Central memory CD8-positive, alpha-beta T cell (primary cell): ENCODE measurements at places on chromosomes 12 and 14.

DNA sequence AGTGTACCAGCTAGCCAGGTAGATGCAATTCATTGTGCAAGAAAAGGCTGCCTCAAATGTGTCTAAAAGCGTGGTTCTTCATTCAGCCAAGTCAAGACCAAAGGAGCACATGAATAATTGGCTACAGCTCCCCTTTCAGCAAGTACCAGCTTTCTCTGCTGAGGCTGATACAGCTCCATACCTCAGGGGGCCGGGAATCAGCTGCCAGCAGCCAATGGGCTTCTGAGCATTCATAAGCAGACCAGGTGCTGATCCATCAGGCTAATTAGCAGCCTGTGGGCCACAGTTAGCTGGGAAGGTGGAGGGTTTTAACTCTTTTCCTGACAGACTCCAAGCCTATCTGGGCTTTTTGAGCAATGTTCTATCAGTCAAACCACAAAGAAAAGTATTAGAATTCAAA lies 264.7 kb downstream of the APAF1 start:
- DNase-seq = no peak

DNA sequence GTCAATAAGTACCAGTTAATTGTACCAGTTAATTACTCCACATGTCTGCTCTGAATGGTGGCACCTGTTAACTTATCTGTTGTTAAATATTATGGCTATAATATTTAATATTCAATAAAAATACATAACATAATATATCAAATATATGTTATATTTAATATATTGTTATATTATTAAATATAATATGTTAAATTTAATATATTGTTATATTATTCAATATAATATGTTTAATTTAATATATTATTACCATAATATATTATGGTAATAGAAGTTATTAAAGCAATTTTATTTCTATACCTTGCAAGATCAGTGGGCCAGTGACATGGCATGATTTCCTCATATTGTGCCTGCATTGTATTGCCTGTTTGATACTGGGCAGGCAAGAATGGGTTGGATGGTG lies 98.4 kb downstream of the TBC1D30 start:
- no peak for DNase-seq

GRCh38 chr14:21308479-21309237 lies 28.8 kb downstream of the RPGRIP1 start:
- DNase-seq = peak; percentile 54

DNA sequence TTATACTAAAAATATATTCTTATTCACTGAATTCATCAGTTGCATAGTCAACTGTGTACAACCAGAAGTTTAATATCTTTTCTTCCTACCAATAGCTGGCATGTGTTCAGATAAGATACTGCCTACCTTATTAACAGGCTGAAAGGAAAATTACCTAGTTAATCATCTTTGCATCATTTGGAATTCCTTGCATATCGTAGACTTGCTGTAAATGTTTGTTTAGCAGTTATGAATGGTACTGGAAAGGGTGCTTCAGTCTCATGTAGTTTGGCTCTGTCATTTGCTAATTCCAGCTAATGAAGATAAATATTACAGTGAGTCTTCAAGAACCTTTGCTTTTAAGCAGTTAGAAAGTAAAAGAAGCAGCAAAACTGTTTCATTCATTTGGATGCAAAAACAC lies 84.4 kb downstream of the PPHLN1 start:
- no peak for DNase-seq

- no peak for DNase-seq
Observed at GRCh38 chr14:83646228-83646627, 1883.7 kb upstream of the FLRT2 start.

DNA sequence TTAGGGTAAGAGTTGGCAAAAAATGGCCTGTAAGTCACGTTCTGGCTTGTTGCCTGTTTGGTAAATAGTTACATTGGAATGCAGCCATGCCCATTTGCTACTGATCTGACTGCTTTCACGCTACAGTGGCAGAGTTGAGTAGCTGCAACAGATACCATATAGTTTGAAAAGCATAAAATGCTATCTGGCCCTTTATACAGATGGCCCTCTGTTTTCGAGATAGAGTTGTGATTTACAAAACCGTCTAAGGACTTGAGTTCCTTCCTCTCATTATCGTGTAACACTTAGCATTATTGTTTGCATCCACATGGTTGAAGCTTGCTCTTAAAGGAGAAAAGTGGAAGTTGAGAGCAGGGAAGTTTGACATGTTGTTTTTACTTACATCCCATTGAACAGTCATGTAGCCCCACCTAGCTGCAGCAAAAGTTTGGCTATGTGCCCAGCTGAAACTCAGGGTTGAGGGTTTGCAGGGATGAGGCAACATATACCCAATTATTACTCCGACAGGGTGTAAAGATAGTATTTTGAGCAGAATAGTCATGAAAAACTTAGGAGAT lies 11.3 kb upstream of the SCFD1 start:
- no peak for DNase-seq

DNA sequence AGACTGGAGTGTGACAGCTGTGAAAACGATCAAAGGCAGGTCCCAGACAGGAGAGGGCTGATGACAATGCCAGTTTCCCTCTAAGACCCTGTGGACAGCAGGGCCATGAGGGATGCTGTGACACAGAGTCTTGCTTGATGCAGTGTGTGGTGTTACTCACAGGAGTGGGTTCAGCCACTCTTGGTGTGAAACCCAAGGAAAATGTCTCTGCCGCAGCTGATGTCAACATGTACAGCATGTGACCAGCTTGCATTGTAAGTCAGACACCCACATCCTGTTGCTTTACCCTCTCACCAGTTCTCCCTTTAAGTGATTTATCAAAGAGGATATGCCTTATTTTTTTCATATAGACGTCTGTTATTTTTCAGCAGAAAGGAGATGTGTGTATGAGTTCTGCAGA lies 268.6 kb downstream of the BTG1 start:
- peak; percentile 91 for DNase-seq

- DNase-seq = peak; percentile 74
Observed at GRCh38 chr14:50061664-50062437, 54.5 kb downstream of the VCPKMT start.

DNA sequence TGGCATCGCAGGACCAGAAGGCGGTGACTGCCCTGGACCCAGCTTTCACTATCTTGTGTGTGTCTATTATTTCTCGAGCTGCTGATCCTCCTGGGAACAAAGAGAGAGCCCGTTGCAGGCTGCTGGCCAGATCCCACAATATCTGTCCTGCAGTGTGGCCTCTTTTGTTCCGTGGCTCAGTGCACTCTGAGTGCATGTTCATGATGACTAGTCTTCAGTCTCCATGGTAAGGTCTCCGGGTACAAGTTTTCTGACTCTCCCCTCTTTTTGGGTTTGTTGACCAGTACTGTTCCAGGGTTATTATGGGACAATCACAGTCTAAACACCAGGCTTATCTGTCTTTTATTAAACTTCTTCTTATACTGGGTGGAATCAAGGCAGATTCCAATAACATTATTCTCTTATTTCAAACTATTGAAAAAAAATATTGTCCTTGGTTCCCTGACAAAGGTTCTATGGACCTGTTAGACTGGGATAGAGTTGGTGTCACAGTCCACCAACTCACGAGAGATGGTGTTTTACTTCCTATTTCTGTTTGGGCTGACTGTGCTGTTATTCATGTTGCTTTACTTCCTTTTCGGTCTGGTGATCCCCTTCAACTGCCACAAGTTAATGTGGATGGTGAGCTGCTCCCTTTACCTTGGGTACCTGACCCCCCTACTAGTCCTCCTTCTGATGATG lies 192.9 kb upstream of the ALG10B start:
- DNase-seq = no peak

DNA sequence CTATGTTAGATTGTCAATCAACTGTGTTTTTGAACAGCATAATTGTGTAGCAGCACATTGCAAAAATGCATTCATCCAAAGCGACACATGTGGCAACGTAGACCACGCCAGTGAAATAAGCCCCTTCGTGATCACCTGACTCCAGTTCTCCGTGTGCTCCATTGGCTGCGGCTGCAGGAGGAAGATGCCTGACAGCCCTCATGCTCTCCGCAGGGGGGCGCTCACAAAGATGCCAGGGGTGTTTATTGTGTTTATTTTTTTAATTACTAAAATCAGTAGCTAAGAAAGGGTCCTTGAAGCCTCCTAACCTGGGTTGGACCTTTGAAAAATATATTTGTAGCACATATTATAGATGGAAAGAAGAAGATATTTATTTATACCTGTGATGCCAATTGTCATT lies 116.3 kb downstream of the SLC15A4 start:
- DNase-seq = no peak

- DNase-seq = no peak
Observed at GRCh38 chr12:81114226-81114625, 36.3 kb downstream of the ACSS3 start.

DNA sequence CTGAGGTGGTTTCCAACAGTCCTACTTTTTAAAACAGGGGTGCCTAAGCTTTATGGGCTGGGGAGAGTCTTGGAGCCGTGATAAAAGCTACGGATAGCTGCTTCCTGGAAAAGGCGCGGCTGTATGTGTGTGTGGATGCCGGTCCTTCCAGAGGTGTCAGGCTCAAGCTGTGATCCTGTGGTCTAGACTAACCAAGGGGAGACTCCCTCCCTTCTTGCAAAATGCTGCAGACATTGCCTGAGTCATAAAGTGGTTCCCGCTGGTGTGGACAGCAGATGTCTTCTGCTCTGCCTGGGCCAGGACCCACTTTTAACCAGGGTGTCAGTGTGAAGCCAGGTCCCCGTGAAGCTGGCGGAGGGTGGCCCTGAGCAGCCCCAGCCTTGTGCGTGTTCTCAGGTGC lies 37.8 kb downstream of the CCDC92 start:
- no peak for DNase-seq

- DNase-seq = no peak
Observed at GRCh38 chr12:77644915-77645605, 185.6 kb upstream of the NAV3 start.

GRCh38 chr12:102911320-102911719 lies 5.7 kb downstream of the PAH start:
- DNase-seq = no peak

GRCh38 chr14:77582511-77582910 lies 33.9 kb downstream of the SPTLC2 start:
- no peak for DNase-seq

DNA sequence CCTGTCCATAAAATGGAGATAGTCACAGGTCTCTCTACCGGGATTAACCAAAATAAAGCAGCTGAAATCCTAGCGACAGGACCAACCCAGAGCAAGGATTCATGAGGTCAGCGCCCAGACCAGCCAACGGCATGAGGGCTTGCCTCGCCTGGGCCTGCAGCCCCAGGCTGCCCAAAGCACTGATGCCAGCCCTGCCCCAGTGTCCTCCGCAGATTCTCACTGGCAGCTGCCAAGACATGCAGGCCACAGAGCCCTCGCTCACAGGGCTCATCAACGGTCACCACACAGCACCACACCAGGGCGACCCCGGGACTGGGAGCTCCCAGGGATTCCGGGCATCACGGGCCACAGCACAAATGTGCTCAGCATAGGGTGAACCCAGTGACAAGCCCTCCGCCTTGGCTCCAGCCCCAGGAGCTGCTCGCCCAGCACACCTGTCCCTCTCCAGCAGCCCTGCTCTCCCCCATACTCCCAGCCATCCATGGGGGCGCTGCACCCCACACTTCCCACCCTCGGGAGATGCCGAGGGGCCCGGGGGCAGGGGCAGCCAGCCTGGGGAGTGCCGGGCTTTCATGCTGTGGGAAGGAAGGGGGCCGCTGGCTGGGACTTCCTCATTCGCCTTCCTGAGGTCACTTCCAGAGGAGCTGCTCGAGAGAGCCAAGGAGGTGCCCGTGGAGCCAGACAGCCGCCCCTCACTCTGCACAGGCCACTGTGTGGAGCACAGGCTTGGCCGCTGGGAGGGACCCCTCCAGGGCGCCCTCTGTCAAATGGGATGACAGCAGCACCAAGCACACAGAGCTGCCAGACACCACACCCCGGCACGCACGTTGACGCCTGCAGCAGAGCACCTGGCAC lies 14.1 kb downstream of the RAB35 start:
- DNase-seq = no peak

GRCh38 chr14:101066826-101067510 lies 163.4 kb upstream of the RTL1 start:
- no peak for DNase-seq

GRCh38 chr12:55258303-55258702 lies 13.9 kb downstream of the OR6C74 start:
- no peak for DNase-seq

GRCh38 chr12:50297996-50298395 lies 14.7 kb upstream of the LIMA1 start:
- DNase-seq = no peak

- no peak for DNase-seq
Observed at GRCh38 chr12:33529810-33530209, 90.2 kb upstream of the SYT10 start.

- no peak for DNase-seq
Observed at GRCh38 chr14:103896578-103896977, 31.7 kb upstream of the TDRD9 start.
